Stimulated activated CD4-positive, alpha-beta T cell treated with anti-CD3 and anti-CD28 coated beads, Interleukin-1b, Interleukin-23, amount 100 ng/mL, for 1 hour (primary cell): ENCODE measurements at places on chromosomes 3 and 15.

DNA sequence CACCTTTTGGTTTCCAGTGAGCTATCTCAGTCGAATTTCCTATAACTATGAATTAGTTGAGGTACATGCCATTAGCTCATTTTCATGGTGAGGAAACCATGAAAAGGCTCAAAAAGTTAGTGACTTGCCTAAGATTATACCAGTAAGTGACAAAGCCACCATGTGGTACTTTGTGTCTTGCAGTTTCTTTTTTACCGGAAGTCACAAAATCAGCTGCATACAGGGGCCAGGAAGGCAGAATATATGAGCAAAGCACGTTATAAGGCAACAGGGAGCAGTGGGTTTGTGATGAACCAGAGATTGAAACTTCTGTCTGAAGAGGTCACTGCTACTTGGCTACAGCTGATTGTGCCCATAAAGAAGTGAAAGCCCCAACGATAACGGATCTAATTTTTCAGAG, 50.3 kb downstream of the CMTM8 start:
- no peak for DNase-seq

- no peak for DNase-seq
These were observed 153.6 kb downstream of the TNIK start for GRCh38 chr3:171306631-171307030.

GRCh38 chr15:29795610-29796009, 26.7 kb downstream of the TJP1 start:
- DNase-seq, result no peak

- no peak for DNase-seq
These were observed 53.0 kb downstream of the PCSK6 start for GRCh38 chr15:101436526-101436925.

DNA sequence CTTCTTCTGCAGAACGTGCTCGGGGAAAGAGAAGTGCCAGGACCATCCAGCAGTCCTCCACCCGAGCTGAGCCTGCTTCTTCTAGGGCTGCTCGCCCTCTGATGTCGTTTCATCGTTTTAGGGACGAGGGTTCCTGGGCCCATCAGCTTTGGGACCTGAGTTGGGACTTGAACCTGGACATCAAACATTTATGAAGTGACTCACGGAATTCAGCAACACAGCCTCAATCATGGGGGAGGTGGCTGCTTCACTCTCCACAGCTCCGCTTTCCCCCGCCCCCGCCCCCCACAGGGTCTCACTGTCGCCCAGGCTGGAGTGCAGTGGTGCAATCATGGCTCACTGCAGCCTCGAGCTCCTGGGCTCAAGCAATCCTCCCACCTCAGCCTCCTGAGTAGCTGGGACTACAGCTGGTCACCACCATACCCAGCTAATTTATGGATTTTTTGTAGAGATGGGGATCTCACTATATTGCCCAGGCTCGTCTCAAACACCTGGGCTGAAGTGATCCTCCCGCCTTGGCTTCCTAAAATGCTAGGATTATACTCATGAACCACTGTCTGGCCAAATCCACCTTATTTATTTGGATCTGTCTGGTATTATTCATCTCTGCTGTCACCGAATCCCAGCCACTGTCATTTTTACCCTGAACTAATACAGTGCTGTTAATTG, 725 bp upstream of the SCAMP2 start:
- no peak for DNase-seq

- DNase-seq, result no peak
These were observed 1.5 kb downstream of the ABHD5 start for GRCh38 chr3:43692085-43692855.

DNA sequence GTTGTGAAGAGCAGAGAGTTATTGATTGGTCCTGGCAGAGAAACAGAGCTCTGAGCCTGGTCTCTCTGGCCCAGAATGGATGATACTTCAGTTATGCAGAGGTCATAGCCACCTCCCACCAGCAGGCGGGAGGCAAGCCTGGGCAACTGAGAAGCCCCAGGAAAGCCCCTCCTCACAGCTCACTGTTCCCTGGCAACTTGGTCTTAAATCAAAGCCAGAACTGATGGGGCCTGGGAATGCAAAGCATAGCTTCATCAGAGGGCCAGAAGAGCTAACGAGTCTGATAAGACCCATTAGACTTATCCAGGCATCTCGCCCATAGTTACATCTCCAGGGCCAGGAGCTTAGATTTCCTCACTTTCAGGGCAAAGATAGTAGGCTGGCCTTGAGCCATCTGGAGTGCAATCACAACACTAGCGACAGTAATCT, 5.5 kb upstream of the COLQ start:
- DNase-seq, result no peak

GRCh38 chr3:156587760-156588069, 32.8 kb upstream of the SSR3 start:
- no peak for DNase-seq

- no peak for DNase-seq
These were observed 55.7 kb downstream of the OXNAD1 start for GRCh38 chr3:16320711-16321110.

- no peak for DNase-seq
These were observed 30.3 kb upstream of the C15orf39 start for GRCh38 chr15:75171408-75171807.

DNA sequence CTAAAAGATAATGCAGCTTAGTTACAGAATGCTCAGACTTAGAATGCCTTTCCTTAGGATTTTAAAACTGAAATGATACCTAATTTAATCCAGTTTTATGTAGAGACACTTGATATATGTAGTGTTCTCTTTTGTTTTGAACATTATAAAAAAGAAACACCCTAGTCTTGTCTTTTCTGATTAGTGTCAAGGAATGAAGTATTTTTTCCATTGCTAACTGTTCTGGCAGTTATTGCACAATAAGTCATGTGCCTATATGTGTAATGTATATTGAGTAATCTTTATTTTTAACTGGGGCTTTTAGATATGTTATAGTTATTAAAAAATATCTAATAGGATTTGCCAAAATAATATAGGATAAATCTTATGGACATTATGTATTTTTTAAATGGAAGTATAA, 4.5 kb downstream of the ARL8B start:
- no peak for DNase-seq
